ENCODE measurements at places on chromosomes 16 and 17. TPM values are rescaled to one million over a fixed set of nuclear protein-coding genes. Genes with fewer than 3 reads are reported as not detected.

- peaks cover 89% of the 10 kb centered on the region for H3K27me3 ChIP-seq
- H3K36me3 ChIP-seq: peaks cover 19% of the 10 kb centered on the region
- peaks cover 25% of the 10 kb centered on the region for H3K4me1 ChIP-seq
- H3K27ac ChIP-seq: no peak overlapping the region
- DNase-seq: no peak
These were observed 8.0 kb downstream of the DLG4 start for GRCh38 chr17:7211491-7212273.

DNA sequence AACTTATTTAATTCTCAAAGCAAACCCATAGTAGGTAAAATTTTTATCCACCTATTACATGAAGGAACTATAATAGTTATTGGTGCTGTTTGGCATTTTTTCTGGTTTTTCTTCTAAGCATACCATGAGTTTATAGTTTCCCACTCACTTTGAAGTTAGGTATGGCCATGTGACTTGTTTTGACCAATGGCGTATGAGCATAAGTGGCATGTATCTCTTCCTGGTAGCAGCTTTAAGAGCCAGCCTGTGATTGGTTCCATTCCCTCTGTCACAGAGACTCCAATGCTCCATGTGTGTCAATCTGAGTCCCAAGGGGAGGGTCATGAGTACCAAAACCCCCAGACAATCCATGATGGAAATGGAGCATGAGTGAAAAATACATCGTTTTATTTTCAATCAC lies 282.9 kb upstream of the N4BP1 start:
- H3K27ac ChIP-seq: no peak overlapping the region
- no peaks in the 10 kb centered on the region for H3K4me1 ChIP-seq
- no peak overlapping the region for H3K4me3 ChIP-seq
- DNase-seq: no peak

- no peaks in the 10 kb centered on the region for H3K36me3 ChIP-seq
- H3K27ac ChIP-seq: no peak overlapping the region
- DNase-seq: no peak
- H3K4me1 ChIP-seq: no peaks in the 10 kb centered on the region
These were observed 117.1 kb upstream of the COX10 start for GRCh38 chr17:13952009-13952750.

GRCh38 chr16:62967611-62968010 lies 931.4 kb upstream of the CDH8 start:
- H3K36me3 ChIP-seq: no peaks in the 10 kb centered on the region
- no peaks in the 10 kb centered on the region for H3K4me1 ChIP-seq
- no peak overlapping the region for H3K4me3 ChIP-seq
- H3K27me3 ChIP-seq: no peaks in the 10 kb centered on the region
- no peak overlapping the region for H3K27ac ChIP-seq

DNA sequence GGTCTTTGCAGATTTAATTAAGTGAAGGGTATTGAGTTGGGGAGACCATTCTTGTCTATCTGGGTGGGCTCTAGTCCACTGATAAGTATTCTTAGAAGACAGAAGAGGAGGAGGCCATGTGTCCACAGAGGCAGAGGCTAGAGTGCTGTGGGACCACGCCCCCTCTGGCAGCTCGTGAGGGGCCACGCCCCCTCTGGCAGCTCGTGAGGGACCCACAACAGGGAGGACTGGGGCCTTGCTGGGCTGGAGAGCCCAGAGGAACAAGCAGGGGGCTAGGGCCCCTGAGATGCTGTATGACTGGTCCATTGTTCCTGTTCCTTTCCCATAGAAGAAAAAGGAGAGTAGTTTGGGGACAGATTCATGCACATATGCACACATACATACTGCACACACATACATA lies 106.8 kb downstream of the METRNL start:
- no peaks in the 10 kb centered on the region for H3K4me1 ChIP-seq
- peaks cover 4% of the 10 kb centered on the region for H3K36me3 ChIP-seq
- H3K4me3 ChIP-seq: no peak overlapping the region
- peaks cover 58% of the 10 kb centered on the region for H3K27me3 ChIP-seq
- DNase-seq: no peak

The TMEM114 gene
- not detected for total RNA-seq

The MAP3K14 gene
- total RNA-seq: 26.7 TPM

GRCh38 chr17:80604009-80604669 lies 59.5 kb downstream of the RPTOR start:
- peaks cover 51% of the 10 kb centered on the region for H3K4me1 ChIP-seq
- no peak for DNase-seq
- H3K27ac ChIP-seq: no peak overlapping the region

Measured in Calu3 (cell line).